ENCODE measurements at places on chromosomes 7 and 10.

DNA sequence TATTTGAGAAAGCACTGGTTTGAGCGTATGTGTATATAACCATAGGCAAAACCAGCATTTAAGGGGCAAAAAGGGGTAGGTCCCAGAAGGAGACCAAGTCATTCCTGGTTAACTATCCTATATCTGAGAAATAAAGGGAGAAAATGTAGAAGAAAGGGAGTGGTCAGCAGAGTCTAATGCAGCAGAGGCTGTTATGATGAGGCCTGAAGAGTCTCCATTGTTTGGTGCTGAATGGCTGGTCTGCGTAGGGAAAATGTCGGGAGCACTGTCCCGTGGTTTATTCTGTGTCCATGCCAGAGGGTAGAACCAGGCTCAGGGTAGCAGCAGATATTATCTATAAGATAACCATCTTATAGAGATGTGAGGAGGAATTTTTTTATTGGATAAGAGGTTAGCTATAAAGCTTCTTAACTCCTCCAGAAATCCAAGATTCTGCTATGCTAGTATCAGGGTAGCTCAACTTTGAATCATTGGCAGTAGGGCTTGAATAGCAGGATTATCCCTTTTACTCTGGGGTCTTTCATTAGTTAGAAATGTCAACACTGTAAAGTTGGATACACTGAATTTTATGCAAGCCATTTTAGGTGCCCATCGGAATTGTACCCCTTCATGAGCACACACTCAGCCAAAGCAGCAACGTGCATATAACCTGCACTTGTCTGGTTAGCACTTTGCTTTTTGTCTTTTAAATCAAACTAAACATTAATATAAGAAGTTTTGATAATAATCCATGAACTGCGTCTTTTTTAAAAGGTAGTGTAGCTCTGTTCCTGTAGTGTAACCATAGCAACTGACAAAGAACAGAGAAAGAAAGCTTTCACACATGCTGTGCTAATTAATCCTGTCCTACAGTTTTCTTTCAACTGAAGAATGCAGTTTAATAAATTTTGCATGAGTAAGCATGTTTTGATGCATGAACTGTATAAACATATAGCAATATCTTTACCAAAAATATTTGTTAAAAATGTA, 312.0 kb upstream of the FZD1 start:
- no peak for DNase-seq

GRCh38 chr10:7605565-7606295, 61.0 kb downstream of the ITIH5 start:
- no peak for DNase-seq

DNA sequence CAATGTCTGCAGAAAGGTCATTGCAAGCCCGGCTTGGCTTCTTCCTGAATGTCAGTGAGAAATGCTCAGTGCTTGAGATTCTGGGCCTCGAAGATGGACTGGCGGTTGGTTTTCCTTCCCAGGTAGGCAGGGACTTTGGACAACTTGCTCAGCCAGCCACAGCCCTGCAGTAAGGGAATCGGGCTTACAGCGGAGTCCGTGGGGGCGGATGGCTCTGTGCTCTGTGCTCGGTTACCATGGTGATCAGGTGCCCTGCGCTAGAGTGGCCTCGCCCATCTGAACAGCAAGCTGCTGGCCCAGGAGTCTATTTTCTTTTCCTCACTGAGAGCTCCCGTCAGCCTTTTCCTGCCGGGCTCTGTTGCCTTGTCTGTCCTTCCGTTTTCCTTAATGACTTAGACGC, 77.8 kb upstream of the SH2B2 start:
- no peak for DNase-seq

- no peak for DNase-seq
Observed at GRCh38 chr10:78764436-78764835, 304.3 kb upstream of the ZMIZ1 start.

DNA sequence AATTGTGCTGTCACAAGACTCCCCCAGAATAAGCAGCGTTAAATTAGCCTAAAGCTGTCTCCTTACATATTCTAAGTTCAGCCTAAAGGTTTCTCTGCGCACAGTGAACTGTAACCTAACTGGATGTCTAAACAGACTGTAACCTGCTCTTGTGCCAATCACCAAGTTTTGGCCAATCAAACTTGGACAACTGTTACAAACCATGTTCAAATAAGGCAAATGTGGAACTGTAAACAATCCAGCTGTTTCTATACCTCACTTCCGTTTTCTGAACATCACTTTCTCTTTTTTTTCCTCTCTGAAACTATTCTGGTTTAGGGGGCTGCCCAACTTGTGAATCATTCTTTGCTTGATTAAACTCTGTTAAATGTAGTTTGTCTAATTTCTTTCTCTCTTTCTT, 252.2 kb upstream of the HABP2 start:
- no peak for DNase-seq

DNA sequence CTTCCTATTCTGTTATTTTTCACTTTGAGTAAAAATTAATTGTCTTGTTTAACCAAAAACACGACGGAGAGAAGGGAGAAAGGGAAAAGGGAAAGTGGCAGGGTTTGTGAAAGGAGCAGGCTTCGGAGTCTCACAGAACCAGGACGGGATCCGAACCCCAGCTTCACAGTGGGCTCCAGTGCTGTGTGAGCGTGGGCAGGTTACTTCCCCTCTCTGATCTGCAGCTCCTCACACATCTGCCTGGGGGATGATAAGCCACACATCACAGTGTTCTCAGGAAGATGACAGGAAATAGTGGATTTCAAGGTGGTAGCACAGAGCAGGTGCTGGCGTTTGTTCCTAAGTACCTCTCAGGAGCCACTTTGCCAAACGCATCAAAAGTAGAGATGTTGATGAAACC, 94.2 kb upstream of the GPR26 start:
- no peak for DNase-seq

DNA sequence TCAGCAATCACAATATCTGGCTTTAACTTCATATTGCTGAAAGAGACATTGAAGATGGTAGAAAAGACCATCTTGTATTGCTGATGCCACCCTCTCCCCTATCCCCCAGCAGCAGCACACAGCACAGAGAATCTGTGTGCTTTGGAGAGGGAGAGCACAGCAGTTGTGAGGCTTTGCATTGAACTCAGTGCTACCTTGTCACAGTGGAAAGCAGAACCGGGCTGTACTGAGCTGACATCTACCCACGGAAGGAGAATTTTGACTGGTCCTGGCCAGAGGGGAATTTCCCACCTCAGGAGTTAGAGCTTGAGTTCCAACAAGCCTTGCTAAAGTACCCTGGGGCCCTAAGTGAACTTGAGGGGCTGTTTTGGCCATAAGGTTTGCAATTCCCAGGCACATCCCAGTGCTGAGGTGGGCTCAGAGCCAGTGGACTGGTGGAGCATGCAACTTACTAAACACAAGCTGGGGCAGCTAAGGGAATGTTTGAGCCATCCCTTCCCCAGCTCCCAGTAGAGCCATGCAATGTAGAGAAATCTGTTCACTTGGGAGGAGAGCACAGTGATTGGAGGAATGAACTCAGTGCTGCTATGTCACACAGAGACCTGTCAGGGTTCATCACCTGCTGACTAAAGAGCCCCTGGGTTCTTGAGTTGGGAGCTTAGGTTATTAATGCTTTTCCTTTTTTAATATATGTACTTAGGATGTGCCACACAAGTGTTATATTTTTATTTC, 62.1 kb downstream of the OR13A1 start:
- DNase-seq: no peak

GRCh38 chr10:19499291-19499770, 316.9 kb upstream of the PLXDC2 start:
- no peak for DNase-seq

- DNase-seq: no peak
Observed at GRCh38 chr7:94266238-94266644, 128.5 kb upstream of the COL1A2 start.

DNA sequence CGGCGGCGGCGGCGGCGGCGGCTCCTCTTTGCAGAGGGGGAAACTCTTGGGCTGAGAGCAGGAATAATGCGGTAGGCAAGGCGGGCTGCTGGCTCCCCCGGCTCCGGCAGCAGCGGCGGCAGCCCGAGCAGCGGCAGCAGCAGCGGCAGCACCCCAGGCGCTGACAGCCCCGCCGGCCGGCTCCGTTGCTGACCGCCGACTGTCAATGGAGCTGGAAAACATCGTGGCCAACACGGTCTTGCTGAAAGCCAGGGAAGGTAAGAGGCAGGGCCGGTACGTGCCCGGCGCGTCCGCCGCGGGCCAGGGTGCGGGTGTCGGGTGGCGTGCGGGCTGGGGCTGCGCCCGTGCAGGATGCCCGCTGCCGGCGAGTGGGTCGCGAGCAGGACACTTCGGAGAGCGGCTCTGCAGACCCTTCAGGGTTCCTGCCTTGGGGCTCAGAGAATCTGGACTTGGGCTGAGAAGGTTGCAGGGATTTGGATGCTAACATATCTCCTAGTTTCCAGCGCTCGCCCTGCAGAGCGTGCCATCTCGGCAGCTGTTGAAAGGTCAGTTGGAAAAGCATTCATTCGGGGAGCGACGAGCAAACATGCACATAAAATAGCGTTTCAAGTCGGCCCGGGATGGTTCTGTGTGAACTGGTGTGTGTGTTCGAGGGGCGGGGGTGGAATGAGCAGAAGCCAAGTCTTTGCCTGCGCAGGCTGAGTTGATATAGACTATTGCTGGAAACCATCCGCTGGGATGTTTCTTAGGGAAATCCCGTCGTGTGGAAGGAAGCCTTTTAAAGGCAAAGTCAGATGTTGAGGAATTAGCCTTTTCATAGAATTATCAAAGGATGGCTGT, 562 bp downstream of the GRK5 start:
- no peak for DNase-seq

DNA sequence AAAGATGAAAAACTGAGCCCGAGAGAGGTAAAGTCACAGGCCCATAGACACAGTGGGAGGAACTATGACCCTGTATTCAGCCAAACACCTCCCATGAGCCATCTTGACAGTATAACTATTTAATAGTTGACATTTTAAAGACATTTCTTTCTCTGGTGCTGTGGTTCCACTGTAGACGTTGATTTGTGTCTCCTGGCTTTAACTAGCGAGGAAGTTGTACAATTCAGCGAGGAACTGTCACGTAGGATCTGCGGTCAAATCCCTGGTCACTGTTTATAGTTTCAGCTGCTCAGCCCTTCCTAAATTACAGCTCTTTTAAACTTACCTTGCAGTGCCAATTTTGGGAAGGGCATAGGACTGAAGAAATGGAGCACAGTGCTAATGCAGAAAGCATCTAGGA, 7.1 kb upstream of the CELF2 start:
- DNase-seq: no peak

DNA sequence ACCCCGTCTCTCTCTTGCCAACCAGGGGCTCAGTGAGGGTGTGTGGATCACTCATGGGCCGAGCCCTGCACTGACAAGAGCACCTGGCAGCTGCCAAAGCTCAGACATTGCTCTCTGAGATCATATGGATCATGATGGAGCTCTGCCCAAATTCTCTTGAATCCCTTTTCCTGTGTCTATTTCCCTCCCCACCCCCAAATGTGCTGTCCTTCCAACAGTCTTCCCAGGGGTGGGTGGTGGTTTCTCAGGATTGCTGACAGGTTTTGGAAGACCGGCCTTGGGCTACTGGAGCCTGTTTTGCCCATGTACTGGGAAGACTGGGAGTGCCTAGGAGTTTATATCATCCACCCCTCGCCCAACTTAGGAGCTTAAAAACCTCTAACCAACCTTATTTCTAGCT, 10.5 kb downstream of the ARHGAP22 start:
- no peak for DNase-seq

- DNase-seq: no peak
Observed at GRCh38 chr7:24508316-24508715, 64.9 kb upstream of the PALS2 start.

- no peak for DNase-seq
Observed at GRCh38 chr7:112267944-112268691, 61.6 kb downstream of the ZNF277 start.

GRCh38 chr7:85851571-85852193, 664.8 kb upstream of the SEMA3D start:
- no peak for DNase-seq

DNA sequence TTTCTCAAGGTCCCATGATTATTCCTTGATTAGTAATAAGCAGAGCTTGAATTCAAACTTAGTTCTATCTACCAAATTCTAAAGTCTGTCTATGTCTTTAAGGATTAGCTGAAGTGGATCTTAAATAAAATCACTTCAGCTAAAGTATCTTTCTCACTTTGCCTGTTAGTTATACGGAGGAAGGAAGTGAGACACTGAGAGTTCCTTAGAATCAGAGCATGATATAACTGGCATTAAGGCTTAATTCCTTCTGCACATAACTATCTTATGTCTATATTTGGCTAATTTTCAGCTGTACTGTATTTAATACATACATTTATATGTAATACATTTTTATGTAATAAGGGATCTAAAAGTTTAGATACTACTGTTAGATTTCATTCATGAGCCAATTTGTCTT, 491.1 kb upstream of the GHITM start:
- DNase-seq: no peak

- no peak for DNase-seq
Observed at GRCh38 chr10:126880926-126881325, 24.3 kb upstream of the DOCK1 start.

DNA sequence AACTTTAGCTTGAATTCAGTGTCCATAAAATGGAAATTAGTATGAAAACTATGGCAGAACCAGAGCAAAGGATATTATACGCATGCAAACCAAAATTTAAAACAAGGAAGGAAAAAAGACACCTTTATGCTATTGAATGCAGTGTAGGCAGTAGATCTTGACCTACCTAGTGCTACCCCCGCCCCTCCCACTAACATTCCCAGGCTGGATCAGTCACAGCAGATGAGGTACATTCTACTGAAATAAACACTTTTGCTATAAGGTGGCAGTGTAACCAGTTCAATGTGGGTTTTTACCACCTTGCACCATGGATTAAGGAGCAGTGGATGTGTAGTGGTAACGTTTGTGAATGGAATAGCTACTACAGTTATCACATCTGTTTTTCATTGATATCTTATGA, 27.9 kb downstream of the SRI start:
- DNase-seq: no peak

- no peak for DNase-seq
Observed at GRCh38 chr7:16267953-16268820, 153.2 kb downstream of the CRPPA start.

- DNase-seq: no peak
Observed at GRCh38 chr7:100826514-100827329, 601 bp downstream of the EPHB4 start.

DNA sequence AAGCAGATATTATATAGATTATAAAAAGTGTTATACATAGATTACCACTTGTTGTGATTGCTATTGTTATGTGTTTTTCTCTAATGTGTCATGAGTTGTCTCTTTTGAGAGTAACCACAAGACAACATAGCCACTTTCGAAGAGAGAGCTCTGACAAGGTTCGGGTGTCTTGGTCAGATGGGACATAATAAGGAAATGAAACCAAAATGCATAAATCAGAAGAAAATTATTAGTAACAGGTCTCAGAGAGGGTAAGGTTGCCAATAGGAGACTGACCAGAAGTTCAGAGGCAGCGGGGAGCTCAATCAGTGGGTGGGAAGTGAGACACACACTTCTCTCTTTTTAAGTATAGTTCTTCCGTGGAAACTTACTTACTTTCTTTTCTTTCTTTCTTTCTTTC, 639.2 kb upstream of the POT1 start:
- DNase-seq: no peak

DNA sequence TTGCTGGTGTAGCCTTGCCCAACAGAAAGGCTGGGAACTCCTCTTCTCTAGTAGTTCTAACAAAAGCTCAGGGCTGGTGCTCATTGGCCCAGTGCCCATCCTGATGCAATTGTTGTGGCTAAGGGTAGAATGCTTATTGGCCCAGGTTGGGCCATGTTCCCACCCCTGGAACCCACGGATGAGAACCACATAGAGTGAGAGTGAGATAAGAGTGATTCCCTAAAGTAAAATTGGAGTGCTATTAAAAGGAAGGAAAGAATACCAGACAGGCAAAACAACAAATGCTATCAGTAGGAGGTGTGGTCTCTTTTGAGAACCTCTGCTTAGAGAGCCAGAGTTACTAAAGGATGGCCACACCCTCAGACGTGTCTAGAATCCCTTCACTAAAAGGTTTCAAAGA, 49.2 kb downstream of the LGI1 start:
- DNase-seq: no peak

All from CD4-positive, alpha-beta T cell treated with Interleukin-15 for 1 hour (primary cell).